ENCODE measurements at places on chromosomes 13 and 19.

GRCh38 chr19:48635263-48635965 is 1.8 kb downstream of the DBP start:
- DNase-seq, result peak; percentile 76

- no peak for DNase-seq
Measured at GRCh38 chr13:20140487-20140886, 20.4 kb downstream of the GJA3 start.

DNA sequence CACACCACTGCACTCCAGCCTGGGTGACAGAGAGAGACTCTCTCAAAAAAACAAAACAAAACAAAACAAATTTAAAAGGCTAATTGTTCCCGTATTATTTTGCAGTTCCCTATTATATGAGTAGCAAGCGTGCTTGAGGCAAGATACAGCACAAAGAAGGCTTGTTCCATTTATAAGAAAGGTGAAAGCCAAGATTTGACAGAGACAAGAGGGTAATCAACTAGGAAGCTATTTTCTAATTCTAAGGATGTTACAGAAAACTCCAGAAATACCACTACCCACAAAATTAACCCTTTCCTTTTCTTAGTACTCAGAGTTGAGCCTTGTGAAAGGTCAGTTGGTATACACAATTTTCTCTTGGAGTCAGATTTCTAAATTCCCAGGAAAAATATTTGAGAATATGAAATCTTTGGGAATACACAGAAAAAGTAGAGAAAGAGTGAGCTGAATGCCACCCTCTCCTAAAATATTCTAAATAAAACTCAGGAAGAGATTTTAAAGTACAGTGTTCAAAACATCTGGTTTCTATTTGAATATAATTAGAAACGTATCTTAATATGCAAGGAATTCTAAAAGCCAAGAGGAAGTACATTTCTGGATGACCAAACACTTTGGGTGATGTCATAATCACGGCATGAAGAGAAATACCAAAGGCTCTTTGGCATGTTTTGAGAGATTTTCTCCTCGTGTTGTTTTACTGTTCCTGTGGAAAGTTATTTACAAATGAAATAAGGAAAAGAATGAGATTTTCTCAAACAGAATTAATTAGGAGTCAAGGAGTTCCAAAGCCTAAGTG is 63.0 kb upstream of the FLT1 start:
- DNase-seq, result no peak

GRCh38 chr19:2084993-2085720 is 11.0 kb downstream of the MOB3A start:
- peak; percentile 82 for DNase-seq

DNA sequence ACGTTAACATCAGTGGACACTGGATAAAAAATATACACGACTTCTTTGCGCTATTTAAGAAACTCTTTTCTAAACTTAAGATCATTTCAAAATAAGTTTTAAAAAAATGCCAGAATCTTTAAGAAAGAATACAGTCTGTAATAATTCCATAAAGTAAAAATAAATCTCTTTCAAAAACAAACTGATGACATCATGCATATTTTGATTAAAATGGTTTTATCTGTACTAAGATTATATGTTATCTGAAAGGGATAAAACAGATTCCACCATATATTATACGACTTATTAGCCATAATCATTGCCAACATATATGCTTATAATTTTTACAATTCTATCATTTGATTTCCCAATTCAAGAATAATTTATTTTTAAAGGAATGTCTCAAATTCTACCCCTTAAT is 15.3 kb upstream of the ELF1 start:
- no peak for DNase-seq

GRCh38 chr13:111407381-111408131 is 87.1 kb downstream of the TEX29 start:
- DNase-seq, result no peak

DNA sequence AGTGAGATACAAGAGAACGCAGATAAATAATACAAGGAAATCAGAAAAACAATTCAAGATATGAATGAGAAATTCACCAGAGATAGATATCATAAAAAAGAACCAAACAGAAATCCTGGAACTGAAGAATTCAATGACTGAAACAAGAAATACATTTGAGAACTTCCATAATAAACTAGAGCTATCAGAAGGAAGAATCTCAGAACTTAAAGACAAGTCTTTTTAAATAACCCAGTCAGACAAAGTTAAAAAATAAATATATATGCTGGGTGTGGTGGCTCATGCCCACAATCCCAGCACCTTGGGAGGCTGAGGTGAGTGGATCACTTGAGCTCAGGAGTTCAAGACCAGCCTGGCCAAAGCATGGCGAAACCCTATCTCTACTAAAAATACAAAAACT is 28.7 kb upstream of the N4BP2L1 start:
- DNase-seq, result no peak

- DNase-seq, result no peak
Measured at GRCh38 chr13:96963786-96964475, 30.3 kb downstream of the OXGR1 start.

Measured in stimulated activated CD4-positive, alpha-beta T cell treated with anti-CD3 and anti-CD28 coated beads, Interleukin-4, amount 100 ng/mL, for 1 hour (primary cell).